ENCODE measurements at places on chromosomes 2 and 18. TPM values are rescaled to one million over a fixed set of nuclear protein-coding genes. Genes with fewer than 3 reads are reported as not detected.

The IL37 gene
- 0.33 TPM for total RNA-seq

The ABCB11 gene
- not detected for total RNA-seq

GRCh38 chr2:177784745-177785067 lies 287.9 kb downstream of the PDE11A start:
- no peaks in the 10 kb centered on the region for H3K36me3 ChIP-seq
- no peak overlapping the region for H3K4me3 ChIP-seq
- H3K27ac ChIP-seq = no peak overlapping the region
- no peaks in the 10 kb centered on the region for H3K27me3 ChIP-seq
- no peak for DNase-seq

GRCh38 chr18:48904091-48904490 lies 46.7 kb downstream of the SMAD7 start:
- no peak for DNase-seq
- H3K4me3 ChIP-seq = no peak overlapping the region
- H3K4me1 ChIP-seq = peaks cover 30% of the 10 kb centered on the region
- no peaks in the 10 kb centered on the region for H3K36me3 ChIP-seq

DNA sequence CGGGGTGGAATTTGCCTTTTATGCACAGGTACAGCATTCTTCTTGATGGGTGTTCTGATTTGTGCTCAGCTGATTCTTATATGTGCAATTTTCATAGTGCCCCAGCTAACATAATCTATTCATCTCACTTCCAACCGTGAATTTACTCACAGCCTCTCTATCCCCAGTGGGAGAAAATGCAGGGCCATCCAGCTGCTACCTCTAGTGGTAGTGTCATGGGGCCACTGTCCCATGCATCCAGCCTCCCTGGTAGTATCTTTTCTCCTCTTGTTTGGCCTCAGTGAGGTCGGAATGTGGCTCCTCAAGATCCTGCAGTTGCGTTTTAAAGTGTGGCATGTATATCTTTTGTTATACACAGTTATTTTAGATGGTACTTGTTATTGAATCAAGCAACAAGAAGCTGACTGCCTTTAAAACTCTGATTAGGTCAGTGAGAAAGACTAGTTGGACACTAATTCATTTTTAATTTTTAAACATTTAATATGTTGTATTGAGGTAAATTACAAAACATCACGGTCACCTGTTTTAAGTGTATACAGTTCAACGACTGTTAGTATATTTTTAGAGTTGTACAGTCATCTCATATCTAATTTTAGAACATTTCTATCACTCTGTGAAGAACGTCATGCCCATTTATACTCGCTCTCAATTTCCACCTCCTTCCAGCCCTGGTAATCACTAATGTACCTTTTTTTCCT lies 67.9 kb upstream of the TXNDC2 start:
- H3K27me3 ChIP-seq = no peaks in the 10 kb centered on the region
- H3K4me3 ChIP-seq = no peak overlapping the region
- DNase-seq = no peak
- H3K27ac ChIP-seq = no peak overlapping the region
- peaks cover 3% of the 10 kb centered on the region for H3K36me3 ChIP-seq

- DNase-seq = no peak
- no peaks in the 10 kb centered on the region for H3K27me3 ChIP-seq
- H3K27ac ChIP-seq = peak overlapping the region; percentile 58
- H3K4me3 ChIP-seq = no peak overlapping the region
- H3K4me1 ChIP-seq = peaks cover 19% of the 10 kb centered on the region
- no peaks in the 10 kb centered on the region for H3K36me3 ChIP-seq
Observed at GRCh38 chr2:86223927-86224560, 24.8 kb downstream of the MRPL35 start.

DNA sequence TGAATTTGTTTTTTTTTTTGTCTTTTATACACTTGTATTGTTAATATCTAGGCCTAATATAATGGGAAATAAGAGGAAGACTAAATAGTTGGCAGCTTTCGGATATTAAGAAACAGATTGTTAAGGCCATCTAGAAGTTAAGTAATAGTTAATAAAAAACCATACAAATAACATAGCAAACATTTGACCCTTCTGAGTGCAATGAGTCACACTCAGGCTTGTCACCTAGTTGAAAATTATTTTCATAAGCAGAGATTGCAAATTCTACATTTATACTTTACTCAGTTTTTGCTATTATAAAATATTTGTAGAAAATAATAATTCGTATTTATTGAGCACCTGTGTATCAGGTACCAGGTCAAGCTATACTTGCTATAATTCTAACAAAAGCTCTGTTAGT lies 2.4 kb downstream of the NUP35 start:
- H3K36me3 ChIP-seq = no peaks in the 10 kb centered on the region
- H3K27ac ChIP-seq = no peak overlapping the region
- H3K4me1 ChIP-seq = peaks cover 23% of the 10 kb centered on the region
- H3K27me3 ChIP-seq = no peaks in the 10 kb centered on the region

GRCh38 chr18:61583548-61583947 lies 250.3 kb downstream of the CDH20 start:
- H3K27me3 ChIP-seq = no peaks in the 10 kb centered on the region
- H3K27ac ChIP-seq = no peak overlapping the region
- no peaks in the 10 kb centered on the region for H3K36me3 ChIP-seq
- DNase-seq = no peak

DNA sequence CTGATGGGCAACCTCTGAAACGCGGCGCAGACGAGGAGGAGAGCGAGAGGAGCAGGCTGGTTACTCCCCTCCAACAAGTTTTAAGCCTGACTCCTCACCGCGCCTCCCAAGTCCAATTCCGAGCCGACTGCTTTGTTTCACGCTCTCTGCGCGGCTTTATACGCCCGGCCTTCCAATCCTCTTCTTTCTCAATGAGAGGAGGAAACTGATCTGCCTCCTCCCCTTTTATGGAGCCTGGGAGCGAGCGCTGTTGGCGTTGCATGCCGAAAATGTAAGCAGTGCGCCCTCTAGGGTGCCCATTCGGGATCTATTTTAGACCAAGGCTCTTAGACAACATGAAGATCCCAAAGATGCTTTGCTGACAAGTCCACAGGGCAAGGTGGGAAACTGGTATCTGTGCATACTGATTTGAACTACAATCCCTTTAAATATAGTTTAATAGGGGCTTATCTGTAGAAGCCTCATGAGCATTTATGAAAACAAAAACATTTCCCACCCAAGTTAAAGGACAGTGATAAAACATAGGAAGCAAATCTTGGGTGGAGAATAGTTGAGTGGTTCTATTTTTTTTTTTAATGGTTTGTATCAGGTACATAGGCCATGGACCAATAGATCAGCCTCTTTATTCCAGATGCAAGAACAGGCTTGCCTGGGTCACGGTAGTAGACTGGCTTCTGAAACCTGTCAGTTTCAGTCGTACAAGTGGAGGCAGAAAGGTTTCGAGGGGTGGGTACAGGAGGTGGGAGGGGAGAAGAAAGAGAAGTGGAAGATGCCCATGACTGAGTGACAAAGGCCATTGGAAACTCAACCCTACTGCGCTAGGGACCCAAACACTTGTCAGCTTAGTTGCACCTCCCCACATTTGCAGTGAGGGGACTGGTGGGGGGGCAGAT lies at the start of gene RND3:
TSS of gene RND3 (minus strand) at position 131 of the 893 bp plus-strand sequence. CDS start 250 bp downstream, outside the sequence.
- no peaks in the 10 kb centered on the region for H3K36me3 ChIP-seq
- H3K27me3 ChIP-seq = no peaks in the 10 kb centered on the region
- peak within 1 kb of the TSS; percentile 91 for H3K27ac ChIP-seq
- peak within 1 kb of the TSS; percentile 60 for H3K4me3 ChIP-seq
- DNase-seq = peak; percentile 98
- peaks cover 21% of the 10 kb centered on the region for H3K4me1 ChIP-seq

DNA sequence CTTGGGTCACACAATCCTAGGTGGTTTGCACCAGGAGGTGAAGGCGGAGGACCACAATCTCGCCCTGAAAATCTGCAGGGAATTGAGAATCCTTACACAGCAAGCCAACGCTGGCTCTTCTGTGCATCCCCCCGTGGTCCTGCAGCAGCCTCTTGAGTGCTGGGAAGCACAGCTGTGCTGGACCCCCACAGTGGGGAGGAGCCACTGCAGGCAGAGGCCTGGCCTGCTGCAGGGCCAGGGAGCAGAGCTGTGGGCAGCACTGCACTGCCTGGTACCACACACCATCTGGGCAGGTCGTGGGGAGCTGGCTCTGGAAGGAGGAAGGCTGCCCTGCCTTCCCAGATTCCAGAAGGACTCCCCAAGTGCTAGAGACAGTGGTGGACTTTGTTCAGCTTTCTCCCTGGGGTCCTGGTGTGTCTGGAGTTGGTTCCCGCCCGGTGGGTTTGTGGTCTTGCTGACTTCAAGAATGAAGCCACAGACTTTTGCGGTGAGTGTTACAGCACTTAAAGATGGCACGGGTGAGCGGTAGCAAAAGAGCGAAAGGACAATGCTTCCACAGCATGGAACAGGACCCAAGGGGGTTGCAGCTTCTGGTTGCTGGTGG lies 106.3 kb downstream of the FAM168B start:
- no peaks in the 10 kb centered on the region for H3K36me3 ChIP-seq
- H3K27me3 ChIP-seq = no peaks in the 10 kb centered on the region
- H3K4me3 ChIP-seq = no peak overlapping the region
